Activated naive CD4-positive, alpha-beta T cell treated with anti-CD3 and anti-CD28 coated beads, Interleukin-2, amount 10 ng/mL, durations not matched to agents 7 days and 5 days (primary cell): ENCODE measurements at places on chromosomes 4 and X.
A peak's percentile ranks its signal among the peaks of the same experiment; 100 is the strongest.

- no peak for DNase-seq
These were observed 78.7 kb downstream of the PRKG2 start for GRCh38 chr4:81136161-81136905.

DNA sequence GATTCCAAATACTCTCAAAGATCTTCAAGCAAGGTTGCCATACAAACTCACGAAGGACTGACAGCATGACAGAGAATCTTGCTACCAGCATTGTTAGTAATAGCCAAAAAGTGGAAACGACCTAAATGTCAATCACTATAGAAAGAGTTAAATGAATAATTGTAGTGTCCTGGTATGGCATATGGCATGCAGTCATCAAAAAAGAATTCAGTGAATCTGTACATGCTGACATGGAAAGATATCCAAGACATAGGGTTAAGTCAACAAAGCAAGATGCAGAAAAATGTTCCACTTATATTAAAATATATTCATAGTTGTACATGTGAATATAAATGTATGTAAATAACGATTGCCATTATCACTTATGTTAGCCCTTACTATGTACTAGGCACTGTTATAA is 37.6 kb downstream of the SRPX2 start:
- no peak for DNase-seq

- peak; percentile 24 for DNase-seq
These were observed 114.0 kb downstream of the RBM47 start for GRCh38 chr4:40515398-40516293.

GRCh38 chr4:156378033-156378665 is 424.5 kb upstream of the CTSO start:
- DNase-seq, result no peak

- no peak for DNase-seq
These were observed 539 bp upstream of the CHIC1 start for GRCh38 chrX:73562458-73562857.
